H7 (cell line): ENCODE measurements at places on chromosomes 12 and 14. TPM values are rescaled to one million over a fixed set of nuclear protein-coding genes. Genes with fewer than 3 reads are reported as not detected.

Gene PRIMA1
- 1.4 and 1.6 TPM in 2 replicates for total RNA-seq

DNA sequence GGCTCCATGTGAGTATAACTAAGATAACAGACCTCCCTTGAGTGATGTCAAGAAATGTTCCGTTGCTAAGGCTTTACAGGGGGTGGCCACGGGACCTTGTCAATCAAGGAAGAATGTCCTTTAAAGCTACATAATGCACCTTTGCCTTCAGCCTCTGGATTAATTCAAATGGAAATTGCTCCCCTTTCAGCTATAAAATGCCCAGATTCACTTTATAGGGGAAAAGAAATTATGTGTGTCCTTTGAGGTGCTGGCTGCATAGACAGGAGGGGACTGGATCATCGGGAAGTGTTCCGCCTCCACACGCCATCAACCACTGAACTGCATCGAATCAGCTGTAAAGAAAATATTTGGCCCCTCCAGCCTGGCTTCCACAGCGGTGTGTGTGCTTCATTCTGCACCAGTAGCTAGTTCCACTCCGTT, 415.4 kb downstream of the DPF3 start:
- no peak for DNase-seq

- DNase-seq = no peak
Observed at GRCh38 chr12:1313906-1314305, 280.5 kb downstream of the FBXL14 start.

DNA sequence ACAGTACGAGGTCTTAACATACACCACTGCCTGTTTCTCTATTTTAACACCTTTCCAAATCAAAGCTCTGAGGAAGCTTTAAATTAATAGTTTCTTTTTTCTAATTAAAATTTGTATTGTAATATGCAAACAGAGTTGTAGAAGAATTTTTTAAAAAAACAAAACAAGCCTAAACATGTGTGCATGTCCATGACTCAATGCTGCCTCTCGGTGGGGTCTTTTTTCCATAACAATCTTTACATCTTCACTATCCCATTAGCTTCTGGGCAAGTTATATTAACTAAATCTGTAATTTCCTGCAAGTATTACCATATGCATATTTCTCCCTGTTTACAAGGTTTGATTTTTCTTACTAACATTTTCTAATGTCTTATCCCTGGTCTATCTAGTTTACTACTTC, 143.9 kb upstream of the NAV3 start:
- no peak for DNase-seq

GRCh38 chr12:2673966-2674810, 120.6 kb upstream of the FKBP4 start:
- DNase-seq = peak; percentile 75
